Left renal pelvis (tissue), 4 donors: ENCODE measurements at places on chromosomes 5 and 9.

GRCh38 chr5:94329115-94329514 lies 289.3 kb downstream of the KIAA0825 start:
- DNase-seq, result no peak

DNA sequence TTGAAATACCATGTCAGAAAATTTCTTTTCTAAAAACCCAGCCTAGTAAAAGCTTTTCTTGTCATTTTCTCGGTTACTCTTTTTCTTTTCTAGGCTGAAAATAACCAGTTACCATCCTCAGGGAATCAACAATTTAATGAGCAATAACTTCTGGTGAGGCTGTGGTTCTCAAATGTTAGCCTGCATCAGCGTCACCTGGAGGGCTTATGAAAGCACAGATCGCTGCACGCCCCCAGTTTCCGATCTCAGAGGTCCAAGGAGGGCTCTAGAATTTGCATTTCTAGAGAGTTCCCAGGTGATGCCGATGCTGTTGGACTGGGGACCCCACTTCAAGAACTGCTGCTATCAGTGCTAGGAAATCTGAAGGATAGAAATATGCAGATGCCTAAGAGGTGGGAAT lies 28.9 kb upstream of the TLE1 start:
- no peak for DNase-seq

DNA sequence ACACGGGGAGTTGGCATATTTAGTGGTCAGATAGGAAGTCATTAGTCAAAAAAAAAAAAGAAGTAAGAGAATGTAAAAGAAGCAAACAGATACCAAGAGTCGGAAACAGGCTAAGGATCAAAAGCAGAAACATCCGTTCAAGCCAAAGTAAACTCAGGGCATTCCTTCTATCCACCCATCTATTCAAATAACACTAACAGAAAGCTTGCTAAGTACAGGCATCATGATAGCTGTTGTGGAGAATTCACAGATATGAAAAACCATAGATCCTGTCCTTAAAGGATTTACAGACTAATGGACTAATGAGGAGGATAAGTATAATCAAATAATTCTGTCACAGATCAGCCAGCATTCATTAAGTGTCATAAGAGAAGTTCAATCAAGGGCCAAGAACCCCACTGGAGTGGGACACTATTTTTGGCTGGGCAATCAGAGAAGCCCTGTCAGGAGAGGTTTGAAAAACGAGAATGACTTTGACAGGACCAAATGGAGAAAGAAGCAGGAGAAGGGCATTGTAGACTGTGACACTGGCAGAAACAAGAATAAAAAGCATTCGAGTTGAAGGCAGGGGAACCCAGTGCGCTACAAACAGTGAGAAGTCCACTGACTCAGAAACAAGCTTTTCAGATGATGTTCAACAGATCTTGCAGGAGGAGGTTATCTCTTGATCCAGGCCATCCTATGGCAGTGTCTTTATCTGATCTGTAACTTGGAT lies 154.2 kb upstream of the TSLP start:
- DNase-seq, result no peak

GRCh38 chr5:175484829-175485228 lies 6.5 kb downstream of the SFXN1 start:
- no peak for DNase-seq

- no peak for DNase-seq
Observed at GRCh38 chr9:128275198-128276007, at the start of gene GOLGA2. Gene GOLGA2, minus strand, starts transcription at chr9:128276007. Its CDS starts 31 bp downstream, at chr9:128275976.

GRCh38 chr5:10856683-10857337 lies 95.8 kb upstream of the DAP start:
- DNase-seq, result peak; percentile 35
